Tibial nerve (tissue), 4 donors: ENCODE measurements at places on chromosomes 4 and X. TPM values are rescaled to one million over a fixed set of nuclear protein-coding genes. Genes with fewer than 3 reads are reported as not detected.

DNA sequence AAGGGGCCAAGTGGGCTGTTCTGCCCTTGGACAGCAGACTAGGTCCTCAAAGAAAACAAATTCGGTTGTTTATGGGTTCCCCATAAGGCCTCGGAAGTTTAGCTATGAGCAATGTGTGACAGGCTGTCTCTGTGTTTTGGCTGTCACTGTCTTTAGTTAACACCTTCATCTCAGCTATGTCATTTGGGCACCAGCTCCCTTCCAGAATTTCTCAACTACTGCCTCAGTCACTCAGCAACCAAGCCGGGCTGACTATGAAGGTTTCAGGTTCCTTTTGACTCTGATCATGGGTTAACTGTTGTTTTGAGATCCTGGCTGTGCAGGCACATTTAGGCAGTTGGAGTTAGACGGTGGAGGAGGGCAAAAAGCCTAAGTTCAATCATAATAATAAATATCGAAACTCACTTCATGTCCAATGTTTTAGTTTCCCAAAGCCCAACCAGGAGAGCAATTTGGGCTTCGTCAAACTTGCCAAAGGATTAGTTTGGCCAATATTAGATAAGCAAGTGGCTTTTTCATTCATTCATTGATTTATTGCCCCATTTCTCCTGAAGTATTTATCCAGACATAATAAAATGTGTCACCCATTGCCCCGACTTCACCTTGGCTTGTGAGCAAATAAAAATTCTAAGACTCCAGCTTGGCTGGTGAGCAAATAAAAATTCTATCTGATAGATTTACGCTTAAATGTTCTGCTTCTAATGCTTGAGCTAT lies 9.1 kb upstream of the PAGE1 start:
- H3K27me3 ChIP-seq: no peaks in the 10 kb centered on the region
- no peak overlapping the region for H3K4me3 ChIP-seq
- no peak overlapping the region for H3K27ac ChIP-seq
- H3K4me1 ChIP-seq: no peaks in the 10 kb centered on the region

Gene C1GALT1C1
- 16.5 TPM for total RNA-seq

GRCh38 chr4:86818211-86818610 lies 31.0 kb downstream of the SLC10A6 start:
- no peak overlapping the region for H3K4me3 ChIP-seq
- H3K27me3 ChIP-seq: no peaks in the 10 kb centered on the region
- no peak overlapping the region for H3K27ac ChIP-seq
- H3K4me1 ChIP-seq: no peaks in the 10 kb centered on the region
- peaks cover 59% of the 10 kb centered on the region for H3K36me3 ChIP-seq

Gene TLR10
- total RNA-seq: not detected

DNA sequence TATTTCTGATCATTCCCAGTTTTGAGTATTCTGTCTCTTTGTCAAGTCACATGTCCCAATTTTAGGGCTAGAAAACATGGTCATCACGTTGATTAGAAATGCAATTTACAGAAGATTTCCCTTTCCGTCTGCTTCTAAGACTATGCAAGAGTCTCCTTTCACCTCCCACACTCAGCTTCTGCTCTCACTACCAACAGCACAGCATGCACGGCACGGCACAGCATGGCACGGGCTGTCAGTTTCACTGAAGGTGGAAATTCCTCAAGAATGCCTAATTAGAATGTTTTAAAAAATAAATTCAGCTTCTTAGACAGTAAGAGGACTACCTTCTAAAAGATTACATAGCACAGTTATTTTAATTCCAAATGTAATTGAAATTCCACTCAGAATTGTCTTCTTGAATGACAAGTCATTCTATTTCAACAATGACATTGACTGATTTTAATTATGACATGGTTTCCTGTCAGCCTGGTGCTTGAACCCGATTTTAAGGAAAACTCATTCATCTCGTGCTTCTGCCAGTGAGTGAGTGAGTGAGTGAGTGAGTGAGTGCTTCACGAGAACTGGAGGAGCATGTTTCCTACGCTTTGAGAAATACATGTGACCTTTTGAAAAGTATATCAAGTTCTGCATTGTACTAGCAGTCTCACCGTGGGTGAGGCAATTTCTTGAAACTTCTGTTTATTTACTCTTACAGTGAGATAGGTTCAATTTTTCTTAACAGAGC lies 124.8 kb upstream of the SORBS2 start:
- no peak for DNase-seq
- no peak overlapping the region for H3K27ac ChIP-seq
- H3K27me3 ChIP-seq: no peaks in the 10 kb centered on the region
- no peaks in the 10 kb centered on the region for H3K36me3 ChIP-seq

- DNase-seq: peak; percentile 46
- H3K27me3 ChIP-seq: peaks cover 3% of the 10 kb centered on the region
- H3K36me3 ChIP-seq: no peaks in the 10 kb centered on the region
- no peak overlapping the region for H3K4me3 ChIP-seq
- H3K27ac ChIP-seq: peak overlapping the region; percentile 67
- peaks cover 33% of the 10 kb centered on the region for H3K4me1 ChIP-seq
Measured at GRCh38 chrX:153981771-153982533, 9.4 kb downstream of the TMEM187 start.

Gene ENPEP
- total RNA-seq: 4.2 TPM

DNA sequence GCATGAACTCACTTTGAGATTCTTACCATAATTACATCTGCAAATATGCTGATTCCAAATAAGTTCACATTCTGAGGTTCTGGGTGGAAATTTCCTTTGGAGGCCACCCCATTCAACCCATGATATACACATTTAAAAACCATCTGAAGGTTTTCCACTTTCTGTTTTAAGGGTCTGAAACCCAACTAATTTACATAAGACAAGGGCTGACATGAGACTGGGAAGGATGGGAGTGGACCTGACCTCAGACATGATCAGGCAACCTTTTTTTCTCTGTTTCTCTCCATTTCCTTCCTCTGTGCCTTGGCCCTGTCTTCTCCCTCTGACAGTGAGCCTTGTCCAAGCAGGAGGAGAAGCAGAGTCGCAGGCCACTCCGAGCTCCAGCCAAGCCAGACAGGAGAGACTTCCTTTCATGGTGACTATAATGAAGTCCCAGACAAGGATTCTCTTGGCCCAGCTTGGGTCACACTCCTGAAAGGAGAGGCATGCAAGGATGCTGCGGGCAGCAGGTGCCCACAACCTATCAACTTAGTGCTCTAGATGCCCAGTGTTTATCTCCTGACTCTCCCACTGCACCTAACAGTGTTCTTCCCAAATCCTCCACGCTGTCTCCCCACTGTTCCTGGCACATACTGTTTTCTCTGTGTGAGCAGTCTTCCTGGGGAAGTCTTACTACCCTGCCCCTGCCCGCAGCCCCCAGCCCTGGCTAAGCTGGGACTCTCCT lies 39.9 kb downstream of the MSX1 start:
- H3K4me1 ChIP-seq: no peaks in the 10 kb centered on the region
- peaks cover 3% of the 10 kb centered on the region for H3K27me3 ChIP-seq
- H3K27ac ChIP-seq: no peak overlapping the region
- no peak for DNase-seq

Gene BEND2
- 0.42 TPM for total RNA-seq

- DNase-seq: peak; percentile 90
- H3K27me3 ChIP-seq: no peaks in the 10 kb centered on the region
- peaks cover 28% of the 10 kb centered on the region for H3K4me1 ChIP-seq
- H3K27ac ChIP-seq: peak overlapping the region; percentile 80
- H3K4me3 ChIP-seq: no peak overlapping the region
Measured at GRCh38 chr4:7803992-7804755, 135.5 kb downstream of the AFAP1 start.

- no peak overlapping the region for H3K4me3 ChIP-seq
- H3K36me3 ChIP-seq: no peaks in the 10 kb centered on the region
- H3K27ac ChIP-seq: no peak overlapping the region
Measured at GRCh38 chr4:151887816-151888180, 127.0 kb upstream of the GATB start.

DNA sequence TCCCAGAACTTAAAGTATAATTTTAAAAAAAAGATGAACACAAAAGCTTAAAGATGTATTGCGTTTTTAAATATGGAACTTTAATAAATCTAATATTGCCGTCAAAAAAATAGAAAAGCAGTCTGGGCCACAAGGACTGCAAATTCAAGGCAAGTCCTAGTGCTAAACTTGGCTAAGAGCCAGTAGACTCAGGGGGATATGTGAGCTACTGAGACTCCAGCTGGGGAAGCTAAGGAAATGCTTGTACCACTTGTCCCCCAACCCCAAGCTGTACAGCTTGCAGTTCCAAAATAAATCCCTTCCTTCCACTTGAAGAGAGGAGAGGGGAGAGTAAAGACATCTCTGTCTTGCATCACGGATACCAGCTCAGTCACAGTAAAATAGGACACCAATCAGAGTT lies 290.8 kb upstream of the FGF13 start:
- no peaks in the 10 kb centered on the region for H3K4me1 ChIP-seq
- H3K27ac ChIP-seq: no peak overlapping the region
- H3K36me3 ChIP-seq: no peaks in the 10 kb centered on the region

GRCh38 chrX:69387567-69388487 lies 116.3 kb upstream of the NALF2 start:
- H3K4me1 ChIP-seq: no peaks in the 10 kb centered on the region
- H3K27me3 ChIP-seq: peaks cover 17% of the 10 kb centered on the region
- H3K27ac ChIP-seq: no peak overlapping the region

Gene NPY1R
- 4.8 TPM for total RNA-seq

GRCh38 chr4:7196736-7197135 lies 4.4 kb downstream of the SORCS2 start:
- H3K4me3 ChIP-seq: no peak overlapping the region
- peaks cover 29% of the 10 kb centered on the region for H3K27me3 ChIP-seq
- peaks cover 20% of the 10 kb centered on the region for H3K4me1 ChIP-seq
- H3K36me3 ChIP-seq: no peaks in the 10 kb centered on the region
- DNase-seq: peak; percentile 4

DNA sequence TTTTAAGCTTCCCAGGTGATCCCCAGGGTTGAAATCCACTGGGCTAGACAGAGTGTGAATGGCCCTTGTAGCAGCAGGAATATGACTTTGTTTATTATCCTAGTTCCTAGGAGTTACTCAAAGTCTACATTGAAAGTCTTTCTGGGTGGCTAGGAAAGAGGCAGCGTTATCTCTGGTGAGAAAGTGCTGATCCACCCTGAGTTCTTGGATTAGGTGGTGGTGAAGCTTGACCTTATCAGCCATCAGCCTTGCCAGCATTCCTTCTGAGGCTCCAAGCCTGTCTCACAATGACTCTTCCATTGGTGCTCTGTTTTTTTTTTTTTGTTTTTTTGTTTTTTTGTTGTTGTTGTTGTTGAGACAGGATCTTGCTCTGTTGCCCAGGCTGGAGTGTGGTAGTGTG lies 83.1 kb upstream of the CLCN4 start:
- H3K27ac ChIP-seq: no peak overlapping the region
- H3K36me3 ChIP-seq: no peaks in the 10 kb centered on the region
- H3K4me1 ChIP-seq: no peaks in the 10 kb centered on the region

DNA sequence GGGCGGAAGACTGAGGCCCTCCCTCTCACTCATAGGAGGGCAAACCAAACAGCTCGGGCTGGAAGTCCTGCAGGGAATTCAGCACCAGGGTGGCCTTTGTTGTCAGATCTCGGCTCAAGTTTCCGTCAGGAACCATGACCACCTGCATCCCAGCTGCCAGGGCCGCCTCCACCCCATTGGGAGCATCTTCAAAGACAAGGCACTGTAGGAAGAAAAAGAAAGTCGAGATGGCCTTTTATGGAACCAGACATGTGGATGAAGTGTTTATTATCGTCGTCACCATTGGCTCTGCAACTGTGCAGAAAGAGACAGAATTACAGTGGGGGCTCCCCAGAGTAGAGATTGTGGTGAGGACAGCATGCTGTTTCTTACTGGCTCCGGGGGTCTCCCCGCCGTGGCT lies 97.2 kb upstream of the STS start:
- H3K36me3 ChIP-seq: no peaks in the 10 kb centered on the region
- no peaks in the 10 kb centered on the region for H3K27me3 ChIP-seq
- no peak overlapping the region for H3K4me3 ChIP-seq
- no peaks in the 10 kb centered on the region for H3K4me1 ChIP-seq
- DNase-seq: no peak
- no peak overlapping the region for H3K27ac ChIP-seq

- DNase-seq: no peak
- H3K36me3 ChIP-seq: no peaks in the 10 kb centered on the region
- H3K4me3 ChIP-seq: no peak overlapping the region
- H3K27ac ChIP-seq: no peak overlapping the region
Measured at GRCh38 chrX:118464501-118464900, 31.1 kb upstream of the DOCK11 start.

Gene TEX11
- total RNA-seq: not detected

DNA sequence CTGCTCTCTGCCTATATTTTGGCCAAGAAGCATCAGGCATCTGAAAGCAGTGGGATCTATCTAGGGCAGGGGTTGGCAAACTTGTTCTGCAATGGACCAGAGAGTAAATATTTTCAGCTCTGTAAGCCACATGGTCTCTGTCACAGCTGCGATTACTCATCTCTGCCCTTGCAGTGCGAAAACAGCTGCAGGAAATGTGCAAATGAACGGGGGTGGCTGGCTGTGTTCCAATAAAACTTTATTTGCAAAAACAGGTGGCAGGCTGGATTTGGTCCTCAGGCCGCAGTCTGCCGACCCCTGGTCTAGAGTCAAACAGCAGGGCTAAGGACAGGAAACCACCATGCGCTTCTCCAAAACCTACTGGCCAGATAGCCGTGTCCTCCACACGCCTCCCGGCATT lies 48.6 kb downstream of the ACOX3 start:
- H3K36me3 ChIP-seq: peaks cover 66% of the 10 kb centered on the region
- H3K4me3 ChIP-seq: no peak overlapping the region
- peak overlapping the region; percentile 81 for H3K27ac ChIP-seq

DNA sequence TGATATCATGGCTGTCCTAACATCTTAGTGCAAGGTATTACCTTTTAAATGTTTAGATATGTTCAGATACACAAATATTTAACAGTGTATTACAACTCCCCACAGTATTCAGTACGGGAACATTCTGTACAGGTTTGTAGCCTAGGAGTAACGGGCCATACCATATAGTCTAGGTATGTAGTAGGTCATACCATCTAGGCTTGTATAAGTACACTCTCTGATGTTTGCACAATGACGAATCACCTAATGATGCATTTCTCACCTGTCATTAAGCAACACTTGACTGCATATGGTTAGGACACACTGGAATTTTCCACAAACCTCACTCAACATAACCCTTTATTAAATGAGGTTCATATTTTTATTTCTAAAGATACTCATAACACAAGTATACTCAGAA lies 67.7 kb downstream of the THOC2 start:
- no peaks in the 10 kb centered on the region for H3K4me1 ChIP-seq
- no peak overlapping the region for H3K4me3 ChIP-seq
- no peaks in the 10 kb centered on the region for H3K27me3 ChIP-seq
- no peak for DNase-seq

GRCh38 chrX:13654116-13654515 lies 1.2 kb downstream of the TCEANC start:
- DNase-seq: no peak
- no peaks in the 10 kb centered on the region for H3K36me3 ChIP-seq
- no peak overlapping the region for H3K27ac ChIP-seq
- peaks cover 15% of the 10 kb centered on the region for H3K4me1 ChIP-seq
- H3K4me3 ChIP-seq: no peak overlapping the region

- no peaks in the 10 kb centered on the region for H3K36me3 ChIP-seq
- DNase-seq: peak; percentile 50
Measured at GRCh38 chr4:137635108-137635507, 102.8 kb upstream of the PCDH18 start.

DNA sequence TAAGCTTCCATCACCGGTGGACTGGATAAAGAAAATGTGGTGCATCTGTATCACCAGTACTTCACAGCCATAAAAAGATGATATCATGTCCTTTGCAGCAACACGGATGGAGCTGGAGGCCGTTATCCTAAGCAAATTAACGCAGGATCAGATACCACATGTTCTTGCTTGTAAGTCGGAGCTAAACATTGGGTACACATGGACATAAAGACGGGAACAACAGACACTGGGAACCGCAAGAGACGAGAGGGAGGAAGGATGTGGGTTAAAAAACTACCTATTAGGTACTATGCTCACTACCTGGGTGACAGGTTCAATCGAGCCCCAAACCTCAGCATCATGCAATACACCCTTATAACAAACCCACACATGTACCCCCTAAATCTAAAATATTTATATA lies 16.3 kb upstream of the IDS start:
- no peak for DNase-seq
- H3K27ac ChIP-seq: no peak overlapping the region
- no peaks in the 10 kb centered on the region for H3K36me3 ChIP-seq
- no peak overlapping the region for H3K4me3 ChIP-seq
